ENCODE measurements at places on chromosomes 3 and 15.

GRCh38 chr3:142782616-142783015 is 58.8 kb downstream of the TRPC1 start:
- DNase-seq = no peak

DNA sequence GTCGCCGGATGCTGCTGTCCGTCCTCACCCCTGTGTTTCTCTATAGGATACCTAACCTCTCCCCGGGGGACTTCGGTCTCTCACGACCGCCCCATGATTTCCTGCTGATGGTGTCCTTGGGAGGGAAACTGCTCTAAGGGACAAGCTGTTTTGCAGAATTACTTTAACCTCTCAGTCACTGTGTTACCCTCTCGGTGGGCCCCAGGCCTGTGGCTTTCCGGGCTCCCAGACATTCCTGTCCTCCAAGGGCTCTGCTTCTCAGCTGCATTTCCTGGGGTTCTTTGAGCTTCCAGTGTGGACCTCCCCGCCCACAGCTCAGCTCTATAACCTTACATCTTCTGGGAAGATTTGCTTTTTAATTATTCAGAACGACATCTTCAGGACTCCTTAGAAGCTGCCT is 40.9 kb downstream of the CHST2 start:
- no peak for DNase-seq

GRCh38 chr15:100029868-100030479 is 296.7 kb upstream of the LYSMD4 start:
- DNase-seq = no peak

DNA sequence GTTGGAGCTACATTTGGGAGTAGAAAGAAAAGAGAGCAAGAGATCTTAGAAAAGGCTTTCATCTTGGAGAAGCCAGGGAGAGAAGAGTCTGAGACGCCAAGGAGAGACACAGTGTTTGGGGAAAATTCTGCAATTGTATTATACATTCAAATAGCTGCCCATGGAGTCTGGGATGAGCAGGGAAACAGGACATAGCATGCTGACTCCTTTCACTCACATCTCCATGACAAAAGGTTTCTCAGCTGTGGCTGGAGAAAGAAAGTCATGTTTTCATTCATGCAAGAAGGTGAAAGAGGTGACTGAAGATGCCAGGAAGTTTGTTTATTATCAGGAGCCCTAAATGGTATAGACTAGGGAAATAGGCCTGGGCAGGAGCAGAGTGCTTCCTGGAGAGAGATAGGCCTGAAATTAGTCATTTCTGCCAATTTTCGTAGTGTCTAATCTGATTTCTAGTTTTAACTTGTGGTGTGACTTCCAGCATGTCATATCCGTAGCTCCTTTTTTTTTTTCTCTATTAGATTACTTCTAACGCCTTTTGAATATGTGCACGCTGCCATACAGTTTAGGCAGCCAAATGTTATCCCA is 34.1 kb downstream of the ACP3 start:
- DNase-seq = no peak

Measured in HS-5 (cell line).